HCT116 (cell line): ENCODE measurements at places on chromosomes 1 and 21. TPM values are rescaled to one million over a fixed set of nuclear protein-coding genes. Genes with fewer than 3 reads are reported as not detected.

FLVCR1 gene
- 19.0 TPM for total RNA-seq

GRCh38 chr1:93609536-93609935, 72.1 kb downstream of the BCAR3 start:
- no peak for DNase-seq

GRCh38 chr1:145994391-145995120, 1.8 kb downstream of the TXNIP start:
- no peak for DNase-seq

LCE1F gene
- total RNA-seq = not detected

NSL1 gene
- total RNA-seq = 36.4 TPM

DNA sequence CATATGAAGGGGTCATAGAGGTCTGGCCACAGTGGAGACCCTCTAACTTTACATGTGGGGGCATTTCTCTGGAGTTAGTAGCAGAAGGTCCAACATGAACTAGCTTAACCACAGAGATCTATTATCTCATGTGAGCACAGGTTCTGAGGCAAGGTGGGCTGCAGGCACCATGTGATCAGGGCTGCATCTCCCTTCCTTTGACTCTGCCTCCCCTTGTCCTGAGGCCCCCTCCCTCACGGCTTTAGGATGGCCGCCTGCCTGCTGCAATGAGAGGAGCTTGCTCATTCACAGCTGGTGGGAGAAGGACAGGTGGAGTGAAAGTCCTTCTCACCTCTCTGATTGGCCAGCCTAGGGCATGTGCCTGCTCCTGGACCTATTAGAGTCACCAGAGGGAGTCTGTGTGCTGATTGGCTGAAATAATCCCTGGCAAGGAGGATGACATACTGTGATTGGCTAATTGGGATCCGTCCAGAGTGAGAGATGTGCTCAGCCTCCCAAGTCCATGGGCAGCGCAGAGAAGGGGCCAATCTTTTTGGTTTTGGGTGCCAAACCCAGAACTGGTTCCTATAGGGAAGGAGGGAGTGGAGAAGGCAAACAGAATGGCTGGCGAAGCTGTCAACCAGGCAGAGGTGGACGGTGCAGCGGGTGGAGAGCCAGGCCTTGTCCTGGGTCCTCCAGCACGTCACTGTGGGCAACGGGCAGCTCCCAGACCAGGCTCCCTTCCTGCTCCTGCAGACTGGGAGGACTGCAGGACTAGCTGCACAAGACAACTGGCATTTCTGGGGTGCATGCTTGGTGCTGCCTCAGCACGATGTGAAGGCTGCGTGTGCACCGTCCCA, 39.4 kb upstream of the C1orf174 start:
- DNase-seq = no peak

PPIH gene
- 100 TPM for total RNA-seq
